ENCODE measurements at places on chromosomes 1 and 21. TPM values are rescaled to one million over a fixed set of nuclear protein-coding genes. Genes with fewer than 3 reads are reported as not detected.

LDLRAD1 gene
- not detected for total RNA-seq

FOXE3 gene
- total RNA-seq = not detected

LCE1D gene
- total RNA-seq = not detected

AKR7A3 gene
- total RNA-seq = 1.7 TPM

LINGO4 gene
- total RNA-seq = not detected

FNDC10 gene
- 3.3 TPM for total RNA-seq

GRCh38 chr1:210087058-210087457 is 145.5 kb upstream of the SERTAD4 start:
- no peak for DNase-seq

DNA sequence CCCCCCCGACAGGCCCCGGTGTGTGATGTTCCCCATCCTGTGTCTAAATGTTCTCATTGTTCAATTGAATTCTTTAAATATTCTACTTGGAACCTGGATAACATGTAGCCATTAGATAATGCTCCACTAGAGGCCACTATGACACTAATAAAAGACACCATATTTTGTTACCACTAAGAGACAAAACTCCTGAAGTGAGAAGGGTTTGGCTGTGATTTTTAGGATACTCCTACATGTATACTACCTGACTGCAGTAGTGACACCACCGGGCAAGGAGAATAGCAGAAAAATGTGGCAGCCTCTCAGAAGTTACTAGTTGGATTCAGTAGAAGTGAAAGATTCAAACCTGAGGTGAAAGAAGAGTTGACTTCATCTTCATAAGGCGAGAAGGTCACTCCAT is 36.0 kb downstream of the F5 start:
- DNase-seq = peak; percentile 40

DNA sequence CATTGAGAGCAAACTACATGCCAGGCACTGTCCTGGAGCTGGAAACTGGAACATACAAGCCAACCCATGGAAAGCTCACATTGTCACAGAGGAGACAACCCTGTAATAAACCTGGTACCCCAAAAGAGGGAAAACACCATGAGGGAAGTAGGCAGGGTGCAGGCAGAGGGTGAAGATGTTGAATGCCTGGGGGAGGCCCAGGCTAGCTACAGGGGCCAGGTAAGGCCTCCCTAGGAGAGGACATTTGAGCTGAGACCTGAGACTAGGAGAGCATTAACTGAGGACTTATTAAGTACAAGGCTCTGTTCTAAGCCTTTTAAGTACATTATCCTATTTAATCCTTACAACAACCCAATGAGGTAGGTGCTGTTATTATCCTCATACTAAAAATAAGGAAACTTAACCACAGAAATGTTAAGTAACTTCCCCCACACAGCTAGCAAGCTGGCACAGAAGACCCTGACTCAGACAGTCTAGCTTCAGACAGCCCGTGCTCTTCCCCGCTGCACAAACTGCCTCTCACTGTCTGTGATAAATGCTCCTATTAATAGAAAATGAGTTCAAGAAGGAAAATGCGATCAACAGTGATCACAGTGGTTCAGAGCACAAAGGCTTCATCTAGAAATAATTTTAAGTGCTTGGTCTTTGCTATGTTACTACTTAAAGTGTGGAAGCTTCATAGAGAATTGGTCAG is 41.8 kb downstream of the ZNF281 start:
- peak; percentile 71 for DNase-seq

- DNase-seq = no peak
Observed at GRCh38 chr1:9344426-9345200, 51.9 kb downstream of the SPSB1 start.

GRCh38 chr1:186878356-186878755 is 49.6 kb downstream of the PLA2G4A start:
- DNase-seq = no peak

DNA sequence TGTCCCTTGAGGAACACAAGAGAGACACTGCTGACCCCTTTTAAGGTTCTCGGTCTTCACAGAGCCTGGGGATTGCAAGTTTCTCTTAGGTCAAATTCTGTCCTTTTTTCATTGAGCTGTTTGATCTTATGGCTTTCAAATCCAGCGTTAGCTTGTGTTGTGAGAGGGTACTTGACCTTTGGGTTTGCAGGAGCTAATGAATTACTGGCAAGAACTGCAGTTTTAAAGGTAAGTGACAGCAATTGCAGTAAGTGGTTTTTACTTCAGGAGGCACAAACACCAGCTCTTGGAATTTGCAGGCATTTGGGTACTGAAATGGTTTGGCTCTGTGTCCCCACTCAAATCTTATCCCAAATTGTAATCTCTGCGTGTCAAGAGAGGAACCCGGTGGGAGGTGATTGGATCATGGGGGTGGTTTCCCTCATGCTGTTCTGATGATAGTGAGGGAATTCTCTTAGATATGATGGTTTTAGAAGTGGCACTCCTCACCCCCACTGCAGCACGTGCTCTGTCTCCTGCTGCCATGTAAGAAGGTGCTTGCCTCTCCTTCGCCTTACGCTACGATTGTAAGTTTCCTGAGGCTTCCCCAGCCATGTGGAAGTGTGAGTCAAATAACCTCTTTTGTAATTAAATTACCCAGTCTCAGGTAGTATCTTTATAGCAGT is 134.5 kb upstream of the LYPLAL1 start:
- no peak for DNase-seq

DNA sequence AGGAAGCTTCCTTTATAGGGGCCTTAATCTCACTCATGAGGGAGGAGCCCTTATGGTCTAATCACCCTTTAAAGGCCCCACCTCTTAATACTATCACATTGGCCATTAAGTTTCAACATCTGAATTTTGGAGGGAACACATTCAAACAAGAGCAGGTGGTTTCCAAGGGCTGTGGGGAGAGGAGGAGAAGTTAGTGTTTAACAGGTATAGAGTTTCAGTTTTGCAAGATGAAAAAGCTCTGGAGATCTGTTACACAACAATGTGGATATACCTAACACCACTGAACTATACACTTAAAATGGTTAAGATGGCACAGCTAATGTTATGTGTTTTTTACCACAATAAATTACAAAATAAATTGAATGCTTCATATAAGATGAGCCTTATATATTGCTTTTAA is 113.4 kb upstream of the DNAH14 start:
- no peak for DNase-seq

- no peak for DNase-seq
Observed at GRCh38 chr1:98490099-98490498, 171.4 kb upstream of the SNX7 start.

DNA sequence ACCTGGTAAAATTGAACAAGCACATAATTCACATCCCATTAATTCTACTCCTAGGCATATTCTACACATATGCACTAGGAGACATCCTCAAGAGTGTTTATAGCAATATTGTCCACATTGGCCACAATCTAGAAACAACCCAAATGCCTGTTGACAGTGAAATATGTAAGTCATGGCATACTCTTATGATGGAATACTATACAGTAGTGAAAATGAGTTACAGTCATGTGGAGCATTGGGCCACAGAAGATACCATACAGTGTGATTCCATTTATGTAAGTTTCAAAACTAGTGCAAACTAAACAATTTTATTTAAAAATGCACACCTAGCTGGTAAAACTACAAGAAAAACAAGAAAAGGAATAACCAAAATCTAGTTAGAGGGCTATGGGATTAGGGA is 19.1 kb downstream of the CHIT1 start:
- DNase-seq = no peak

DNA sequence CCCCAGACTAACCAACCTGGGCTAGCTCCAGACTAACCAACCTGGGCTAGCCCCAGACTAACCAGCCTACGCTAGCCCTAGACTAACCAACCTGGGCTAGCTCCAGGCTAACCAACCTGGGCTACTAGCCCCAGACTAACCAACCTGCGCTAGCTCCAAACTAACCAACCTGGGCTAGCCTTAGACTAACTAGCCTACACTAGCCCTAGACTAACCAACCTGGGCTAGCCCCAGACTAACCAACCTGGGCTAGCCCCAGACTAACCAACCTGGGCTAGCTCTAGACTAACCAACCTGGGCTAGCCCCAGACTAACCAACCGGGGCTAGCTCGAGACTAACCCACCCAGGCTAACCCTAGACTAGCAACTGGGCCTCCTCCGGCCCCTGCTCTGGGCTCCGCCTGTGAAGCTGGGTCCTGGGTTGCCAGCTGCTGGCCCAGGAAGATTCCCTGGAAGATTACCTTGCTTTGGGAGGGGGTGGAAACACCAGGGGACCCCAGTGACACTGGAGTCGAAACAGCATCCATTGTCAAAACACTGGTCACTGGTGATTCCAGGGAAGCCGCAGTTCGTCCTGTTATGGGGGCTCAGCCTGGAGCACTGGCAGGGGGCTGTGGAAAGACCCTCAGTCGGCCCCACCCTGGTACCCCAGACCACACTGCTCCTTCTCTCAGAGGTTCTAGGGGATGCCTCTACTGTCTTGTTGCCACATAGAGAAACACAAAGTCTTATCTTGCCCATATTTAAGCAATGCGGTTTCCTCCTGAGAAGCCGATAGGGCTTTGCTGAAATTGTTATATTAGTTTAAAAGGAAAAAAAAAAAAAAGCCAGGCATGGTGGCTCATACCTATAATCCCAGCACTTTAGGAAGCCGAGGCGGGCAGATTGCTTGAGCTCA is 1.1 kb downstream of the TFF2 start:
- no peak for DNase-seq

DNA sequence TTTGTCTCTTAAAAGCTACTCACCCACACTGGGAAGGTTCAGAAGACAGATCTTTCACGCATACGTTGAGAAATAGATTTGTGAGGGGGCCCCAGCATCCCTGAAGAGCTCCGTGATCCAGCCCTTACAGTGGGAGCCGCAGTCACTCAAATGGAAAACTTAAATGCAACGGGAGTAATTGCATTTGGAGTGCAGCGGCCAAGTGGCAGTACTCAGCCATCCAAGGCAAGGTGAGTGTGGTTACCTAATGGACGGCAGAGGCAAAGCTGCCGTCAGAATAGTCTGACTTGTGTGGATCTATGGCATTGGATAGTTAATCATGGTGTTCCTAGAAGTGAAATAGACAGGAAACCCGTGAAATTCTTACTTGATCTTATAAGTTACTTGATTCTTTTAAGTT is 5.1 kb downstream of the SPSB1 start:
- no peak for DNase-seq

DNA sequence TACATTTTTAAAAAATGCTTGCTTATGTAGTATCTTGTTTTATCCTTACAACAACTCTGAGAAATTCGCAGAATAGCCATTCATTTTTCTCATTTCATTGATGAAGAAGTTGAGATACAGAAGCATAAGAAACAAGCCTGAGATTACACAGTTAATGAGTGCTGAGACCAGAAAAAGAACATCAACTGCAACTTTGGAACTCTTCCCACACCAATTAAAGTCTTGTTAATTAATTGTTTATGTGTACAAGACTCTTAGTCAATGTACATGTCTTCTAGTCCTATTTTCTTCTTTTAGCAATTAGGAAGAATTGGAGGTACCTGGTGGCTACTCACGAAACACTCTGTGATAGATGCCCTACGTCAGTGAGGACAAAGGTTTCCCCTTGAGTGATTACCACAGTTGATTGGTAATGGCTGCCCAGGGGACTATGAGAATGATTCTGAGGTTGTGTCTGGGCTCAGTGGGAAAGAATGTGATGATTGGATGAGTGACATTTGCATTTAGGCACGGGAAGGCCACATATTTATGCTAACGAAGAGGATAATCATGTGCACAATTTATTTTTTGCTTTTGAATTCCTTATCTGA is 187.4 kb upstream of the KCNK2 start:
- no peak for DNase-seq
